Mucosa of gallbladder (tissue), 1 donor: ENCODE measurements at places on chromosomes 7 and 10. TPM values are rescaled to one million over a fixed set of nuclear protein-coding genes. Genes with fewer than 3 reads are reported as not detected.

The MKX gene
- total RNA-seq, result 5.2 TPM

DNA sequence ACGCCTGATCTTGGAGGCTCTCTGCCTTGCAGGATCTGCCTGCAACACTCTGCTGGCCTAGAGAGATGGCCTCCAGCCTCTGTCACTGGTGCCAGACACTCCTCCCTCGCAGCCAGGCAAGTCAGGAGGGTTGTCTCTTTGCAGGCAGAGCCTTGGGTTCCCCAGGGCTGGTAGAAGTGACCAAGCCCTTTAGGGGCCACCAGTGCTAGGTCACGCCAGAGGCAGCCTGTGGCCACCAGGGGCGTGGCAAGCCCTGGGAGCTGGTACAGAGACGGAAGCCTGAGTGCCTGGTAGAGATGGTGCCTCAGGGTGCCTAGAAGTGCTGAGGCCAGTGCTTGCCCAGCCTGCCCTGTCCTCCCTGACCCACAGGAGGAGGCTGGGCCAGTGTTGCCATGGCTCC is 9.1 kb downstream of the ADCYAP1R1 start:
- no peak for DNase-seq

The FGFR2 gene
- 135 TPM for total RNA-seq

DNA sequence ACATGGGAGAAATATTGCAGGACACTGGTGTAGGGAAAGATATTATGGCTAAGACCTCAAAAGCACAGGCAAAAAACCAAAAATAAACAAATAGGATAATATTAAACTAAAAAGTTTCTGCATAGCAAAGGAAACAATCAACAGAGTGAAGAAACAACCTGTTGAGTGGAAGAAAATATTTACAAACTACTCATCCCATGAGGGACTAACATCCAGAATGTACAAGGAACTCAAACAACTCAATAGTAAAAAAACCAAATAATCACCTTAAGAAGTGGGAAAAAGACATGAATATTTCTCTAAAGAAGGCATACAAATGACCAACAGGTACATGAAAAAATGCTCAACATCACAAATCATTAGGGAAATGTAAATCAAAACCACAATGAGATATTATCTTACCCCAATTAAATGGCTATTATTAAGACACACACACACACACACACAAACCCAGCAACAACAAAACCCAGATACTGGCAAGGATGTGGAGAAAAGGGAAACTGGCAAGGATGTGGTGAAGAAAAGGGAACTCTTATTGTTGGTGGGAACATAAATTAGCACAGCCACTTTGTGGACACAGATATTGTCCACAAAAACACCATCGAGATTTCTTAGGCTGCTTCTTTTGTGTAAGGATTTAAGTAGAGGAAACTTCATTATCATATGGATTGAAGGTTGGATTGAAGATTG is 9.8 kb upstream of the RAB18 start:
- no peak for DNase-seq

GRCh38 chr7:103824251-103824650 is 165.2 kb downstream of the RELN start:
- DNase-seq, result no peak

DNA sequence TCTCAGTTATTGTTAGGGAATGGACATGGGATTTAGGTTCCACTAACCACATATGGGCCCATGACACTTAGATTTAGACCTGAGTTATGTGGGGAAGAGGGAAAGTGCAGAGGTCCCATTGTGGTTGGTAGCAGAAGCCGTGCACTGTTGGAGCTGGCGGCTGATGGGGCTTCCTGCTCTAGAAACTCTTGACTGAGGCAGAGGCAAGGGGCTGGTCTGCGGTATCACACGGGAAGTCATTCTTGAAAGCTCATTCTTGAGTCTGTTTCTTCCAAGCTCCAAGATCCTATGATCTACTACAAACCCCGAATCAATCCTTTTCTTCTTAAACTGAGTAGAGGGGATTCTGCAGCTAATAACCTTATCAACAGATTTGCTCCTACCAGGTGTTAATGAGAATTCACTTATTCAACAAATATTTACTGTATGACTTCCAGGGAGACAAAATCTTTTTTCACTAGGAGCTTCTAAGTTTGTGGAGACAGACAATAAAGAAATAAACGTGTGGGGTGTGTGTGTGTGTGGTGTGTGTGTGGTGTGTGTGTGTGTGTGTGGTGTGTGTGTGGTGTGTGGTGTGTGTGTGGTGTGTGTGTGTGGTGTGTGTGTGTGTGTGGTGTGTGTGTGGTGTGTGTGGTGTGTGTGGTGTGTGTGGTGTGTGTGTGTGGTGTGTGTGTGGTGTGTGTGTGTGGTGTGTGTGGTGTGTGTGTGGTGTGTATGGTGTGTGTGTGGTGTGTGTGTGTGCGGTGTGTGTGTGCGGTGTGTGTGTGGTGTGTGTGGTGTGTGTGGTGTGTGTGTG is 57.1 kb downstream of the AOC1 start:
- DNase-seq, result no peak

GRCh38 chr7:85160223-85160622 is 26.6 kb downstream of the SEMA3D start:
- no peak for DNase-seq

The STEAP1B gene
- total RNA-seq, result not detected

DNA sequence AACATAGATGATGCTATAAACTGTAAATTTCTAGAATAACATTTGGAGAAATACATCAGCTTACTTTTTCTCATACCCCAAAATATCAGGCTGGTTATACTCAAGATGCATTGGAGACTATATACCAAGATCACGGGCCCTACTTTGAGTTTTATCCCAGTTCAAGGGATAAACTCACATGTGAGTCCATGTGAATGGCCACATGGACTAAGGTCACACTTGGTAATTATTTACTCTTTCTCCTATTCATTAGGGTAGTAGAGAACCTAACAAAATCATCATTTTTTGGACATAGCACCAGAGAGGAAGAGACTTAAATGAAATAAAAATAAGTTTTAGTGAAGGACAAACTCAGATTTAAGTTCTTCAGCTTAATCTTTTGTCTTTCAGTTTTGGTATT is 93.1 kb upstream of the GATAD1 start:
- no peak for DNase-seq

DNA sequence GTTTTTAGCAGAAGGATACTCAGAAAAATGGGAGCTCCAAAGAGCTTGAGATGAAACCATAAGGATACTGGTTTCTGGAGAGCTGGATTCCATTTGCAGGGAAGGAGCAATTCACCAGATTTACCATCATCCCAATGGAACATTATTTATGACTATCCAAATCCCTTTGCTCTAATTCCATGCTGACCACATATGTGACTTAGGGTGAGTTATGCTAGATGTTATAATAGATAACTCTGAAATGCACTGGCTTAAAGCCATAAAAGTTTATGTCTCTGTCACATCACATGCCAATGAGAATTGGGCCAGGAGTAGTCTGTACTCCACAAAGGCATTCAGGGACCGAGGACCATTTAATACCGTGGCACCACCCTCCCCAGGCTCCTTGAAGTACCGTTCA is 185.2 kb downstream of the SKIDA1 start:
- no peak for DNase-seq

The ADRB1 gene
- total RNA-seq, result 1.7 TPM

DNA sequence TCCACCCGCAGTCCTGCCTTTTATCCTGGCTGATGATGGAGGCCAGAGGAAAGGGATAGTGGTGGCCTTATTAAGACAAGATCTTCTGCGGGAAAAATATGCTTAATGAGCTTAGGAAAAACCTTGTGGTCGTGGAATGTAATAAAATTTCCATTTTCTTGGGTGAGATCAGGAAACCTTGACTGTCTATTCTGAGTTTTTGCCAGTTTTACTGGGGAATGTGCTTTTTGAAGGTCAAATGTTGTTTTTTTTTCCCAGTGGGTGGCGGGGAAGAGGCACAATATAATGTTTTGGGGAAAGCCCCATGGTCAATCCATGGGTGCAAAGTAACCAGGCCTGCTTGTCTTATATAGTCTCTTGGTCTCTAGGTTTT is 118.5 kb downstream of the CREB5 start:
- no peak for DNase-seq
